ENCODE measurements at places on chromosomes 13 and 19.
A peak's percentile ranks its signal among the peaks of the same experiment; 100 is the strongest.

- peak; percentile 59 for DNase-seq
Observed at GRCh38 chr19:41249707-41250423, 14.3 kb upstream of the HNRNPUL1 start.

- DNase-seq: no peak
Observed at GRCh38 chr19:38696729-38697055, 47.6 kb downstream of the CAPN12 start.

GRCh38 chr19:17108453-17108784, 32.8 kb downstream of the MYO9B start:
- no peak for DNase-seq

GRCh38 chr19:3606690-3607289, at the start of gene TBXA2R:
TBXA2R (minus strand) TSS chr19:3606875; CDS start chr19:3600634, 6,241 bp downstream.
- DNase-seq: peak; percentile 69

DNA sequence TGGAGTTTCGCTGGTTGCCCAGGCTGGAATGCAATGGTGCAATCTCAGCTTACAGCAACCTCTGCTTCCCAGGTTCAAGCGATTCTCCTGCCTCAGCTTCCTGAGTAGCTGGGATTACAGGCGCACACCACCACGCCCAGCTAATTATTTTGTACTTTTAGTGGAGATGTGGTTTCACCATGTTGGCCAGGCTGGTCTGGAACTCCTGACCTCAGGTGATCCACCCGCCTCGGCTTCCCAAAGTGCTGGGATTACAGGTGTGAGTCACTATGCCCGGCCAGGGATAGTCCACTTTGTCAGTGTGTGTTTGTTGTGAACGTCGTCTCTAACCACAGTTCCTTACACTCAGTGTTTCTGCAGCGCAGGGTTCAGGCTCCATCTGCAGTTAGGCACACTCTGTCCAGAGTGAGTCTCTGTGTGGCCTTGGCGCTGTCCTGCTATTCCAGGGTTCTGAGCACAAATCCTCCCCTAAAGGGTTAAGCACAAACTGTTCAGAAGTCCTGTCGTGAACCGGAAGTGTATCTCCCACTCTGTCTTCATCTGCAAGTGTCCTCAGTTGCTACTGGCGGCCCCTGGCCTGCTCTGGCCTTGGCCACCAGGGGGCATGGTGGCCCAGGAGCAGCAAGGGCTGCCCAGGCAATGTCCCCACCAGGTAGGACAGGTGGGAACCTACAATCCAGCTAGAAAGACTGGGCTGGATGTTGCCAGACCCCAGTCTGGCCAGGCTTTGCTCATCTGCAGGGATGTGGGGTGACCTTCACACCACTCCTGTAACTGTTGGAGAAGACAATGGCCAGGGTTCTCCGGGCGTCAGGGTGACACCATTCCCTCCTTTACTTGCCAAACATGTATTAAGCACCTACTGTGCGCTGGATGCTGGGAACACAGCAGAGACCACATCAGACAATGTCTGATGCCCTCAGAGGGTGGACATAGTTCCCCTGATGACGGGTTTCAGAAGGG, 38.8 kb upstream of the GATAD2A start:
- DNase-seq: peak; percentile 92

Measured in NCI-H82 (cell line).